ENCODE measurements at places on chromosomes 16 and 17.
A peak's percentile ranks its signal among the peaks of the same experiment; 100 is the strongest.

- peak; percentile 16 for DNase-seq
These were observed 3.2 kb downstream of the FAHD1 start for GRCh38 chr16:1830213-1830612.

DNA sequence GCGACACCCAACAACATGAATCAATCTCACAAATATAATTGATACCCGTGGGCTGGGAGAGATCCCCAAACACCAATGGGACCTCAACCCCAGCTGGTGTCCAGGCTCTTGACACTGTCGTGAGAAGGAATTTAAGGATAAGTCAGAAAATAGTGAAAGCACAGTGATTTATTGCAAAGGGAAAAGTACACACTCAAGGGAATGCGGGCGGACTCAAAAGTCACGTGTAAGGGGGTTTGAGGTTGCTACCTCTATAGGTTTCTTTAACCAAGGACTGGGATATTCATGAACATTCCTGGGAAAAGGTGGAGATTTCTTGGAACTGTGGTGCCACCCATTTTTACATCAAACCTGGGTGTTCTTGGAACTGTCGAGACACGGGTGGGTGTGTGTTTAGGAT, 6.3 kb upstream of the ZDHHC7 start:
- DNase-seq = no peak

DNA sequence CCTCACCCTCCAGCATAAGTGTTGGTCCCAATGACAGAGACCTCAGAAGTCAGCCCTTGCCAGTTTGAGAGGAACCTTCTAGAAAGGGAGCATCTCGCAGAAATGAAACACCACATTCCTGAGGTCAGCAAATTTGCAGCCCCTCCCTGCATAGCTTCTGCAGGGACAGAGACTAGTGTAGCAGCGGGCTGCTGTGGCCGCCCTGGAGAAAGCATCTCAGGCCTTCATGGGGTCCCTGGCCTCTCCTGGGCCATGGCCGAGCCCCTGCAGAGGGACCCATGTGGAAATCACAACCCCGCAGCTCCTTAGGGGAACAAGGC, 11.4 kb downstream of the HS3ST6 start:
- DNase-seq = no peak

- no peak for DNase-seq
These were observed 5.2 kb upstream of the CORO6 start for GRCh38 chr17:29627951-29628350.

GRCh38 chr17:60305141-60305540, 86.8 kb downstream of the USP32 start:
- DNase-seq = no peak

- DNase-seq = peak; percentile 45
These were observed 32.4 kb downstream of the TIMM22 start for GRCh38 chr17:1029196-1029921.

GRCh38 chr16:14310519-14310991, 239.4 kb downstream of the MRTFB start:
- no peak for DNase-seq

- DNase-seq = no peak
These were observed 6.3 kb downstream of the CA5A start for GRCh38 chr16:87929986-87930385.

DNA sequence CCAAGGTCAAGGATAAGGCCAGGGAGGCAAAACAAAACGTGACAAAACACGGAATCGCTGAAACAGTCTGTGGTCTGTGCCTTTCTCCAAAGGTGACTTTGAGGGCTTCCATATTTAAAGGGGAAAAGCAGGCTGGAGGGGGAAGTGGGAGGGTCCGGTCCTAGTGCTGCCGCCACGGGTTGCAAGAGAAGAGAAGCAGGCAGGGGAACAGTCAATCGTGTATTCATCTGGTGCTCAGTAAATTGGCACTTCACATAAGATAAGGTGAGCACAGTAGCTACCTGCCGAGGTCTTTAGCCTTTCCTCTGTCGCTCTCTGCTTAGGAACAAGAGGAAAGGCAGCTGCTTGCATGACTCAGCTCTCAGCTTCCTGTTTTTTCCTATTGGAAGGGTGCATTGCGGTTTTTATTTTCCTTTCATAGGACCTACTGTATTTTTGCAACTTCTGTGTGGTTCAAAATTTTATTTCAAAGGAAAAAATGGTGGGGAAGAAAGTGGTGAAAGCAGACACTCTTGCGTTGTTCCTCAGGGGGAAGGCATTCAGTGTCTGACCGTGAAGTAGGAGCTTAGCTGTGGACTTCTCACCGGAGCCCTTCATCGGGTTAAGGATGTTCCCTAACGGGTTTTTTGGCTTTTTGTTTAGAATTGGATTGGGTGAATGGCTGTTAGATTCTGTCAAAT, 7.1 kb upstream of the LGALS3BP start:
- DNase-seq = peak; percentile 80

DNA sequence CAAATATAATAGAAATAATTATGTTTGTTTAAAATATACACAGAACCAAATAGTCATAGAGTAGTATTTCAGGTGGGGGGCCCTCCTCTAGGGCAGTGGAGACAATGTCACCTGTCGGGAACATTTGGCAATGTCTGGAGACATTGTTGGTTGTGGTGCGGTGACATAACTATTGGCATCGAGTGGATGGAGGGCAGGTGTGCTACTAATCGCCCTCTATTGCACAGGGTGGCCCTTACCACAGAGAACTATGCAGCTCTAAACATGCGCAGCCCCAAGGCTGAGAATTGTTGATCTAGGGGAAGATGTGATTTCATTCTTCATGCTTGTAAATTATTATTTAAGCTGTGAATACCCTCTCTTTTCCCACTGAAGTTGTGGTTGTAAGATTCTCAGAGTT, 594.0 kb downstream of the WWOX start:
- DNase-seq = no peak

- no peak for DNase-seq
These were observed 230.4 kb downstream of the CPPED1 start for GRCh38 chr16:12573300-12573699.

- no peak for DNase-seq
These were observed 266.6 kb downstream of the XYLT1 start for GRCh38 chr16:17204206-17204605.

- DNase-seq = peak; percentile 64
These were observed 415.0 kb upstream of the MAF start for GRCh38 chr16:80015566-80015965.

DNA sequence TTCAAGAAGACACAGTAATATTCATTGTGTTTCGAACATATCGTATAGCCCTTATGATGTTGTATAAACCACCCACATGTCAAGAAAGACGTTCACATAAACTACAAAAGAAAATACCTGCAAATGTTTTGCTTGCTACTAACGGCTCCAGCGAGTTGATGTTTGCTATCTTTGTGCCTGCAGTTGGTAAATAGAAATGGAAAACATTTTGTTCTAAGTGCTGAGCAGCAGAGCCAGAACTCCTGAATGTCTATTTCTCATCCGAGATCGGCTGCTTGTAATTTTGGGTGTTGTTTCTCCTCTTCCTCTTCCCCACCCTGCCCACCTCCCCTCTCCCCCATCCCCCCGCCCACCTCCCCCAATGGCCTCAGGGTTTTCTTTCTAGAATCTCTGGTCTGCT, 5.0 kb downstream of the SYT17 start:
- DNase-seq = no peak

DNA sequence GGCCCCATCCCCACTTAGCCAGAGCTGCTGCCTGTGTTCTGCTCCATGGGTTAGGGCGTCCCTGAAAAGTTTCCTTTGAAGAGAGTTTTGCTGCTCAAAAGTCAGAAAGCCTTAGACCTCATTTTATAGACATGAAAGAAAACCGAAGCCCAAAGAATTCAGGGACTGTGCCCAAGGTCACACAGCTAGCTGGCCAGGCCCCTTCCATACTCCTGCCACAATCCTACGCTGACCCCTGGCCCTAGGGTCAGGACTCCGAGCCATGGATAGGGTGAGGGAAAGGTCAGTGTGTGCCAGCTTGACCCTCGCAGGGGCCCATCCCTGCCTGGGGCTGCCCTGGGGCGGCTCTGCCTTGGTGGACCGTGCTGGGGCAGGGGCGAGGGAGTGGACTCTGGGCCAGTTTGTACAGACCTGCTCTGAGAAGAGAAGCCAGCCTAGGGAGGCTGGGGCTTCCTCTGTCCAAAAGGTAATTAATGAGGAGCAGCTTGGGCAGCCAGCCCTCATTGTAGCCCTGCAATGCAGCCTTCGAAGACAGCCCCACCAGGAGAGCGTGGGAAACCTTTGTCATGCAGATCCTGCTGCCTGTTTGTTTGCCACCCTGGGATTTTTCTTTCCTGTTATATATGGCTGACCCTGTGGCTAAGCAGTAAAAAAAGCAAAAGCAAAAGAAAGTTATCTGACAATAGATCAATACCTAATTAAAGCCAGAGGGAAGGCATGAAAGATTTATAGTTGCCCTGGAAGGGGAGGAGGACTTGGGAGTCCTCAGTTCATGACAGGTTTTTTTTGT, 37.4 kb downstream of the RHBDL3 start:
- DNase-seq = no peak

DNA sequence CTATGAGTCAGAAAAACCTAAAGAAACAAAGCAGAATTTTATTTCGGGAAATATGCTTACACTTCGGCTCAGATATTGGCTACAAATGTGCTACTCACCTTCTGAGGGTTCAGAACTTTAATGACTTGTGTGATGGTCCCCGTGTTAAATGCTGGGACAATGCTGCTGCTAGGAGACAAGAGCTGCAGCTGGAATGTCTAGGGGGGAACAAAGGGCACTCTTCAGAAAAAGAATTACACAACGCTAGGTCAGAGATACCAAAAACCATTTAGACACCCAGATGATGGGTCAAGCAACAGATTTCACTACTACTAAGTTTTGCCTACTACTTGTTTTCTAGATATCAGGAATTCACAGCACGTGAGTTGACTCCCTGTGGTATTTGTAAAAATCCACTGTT, 10.0 kb upstream of the PHLPP2 start:
- DNase-seq = no peak

DNA sequence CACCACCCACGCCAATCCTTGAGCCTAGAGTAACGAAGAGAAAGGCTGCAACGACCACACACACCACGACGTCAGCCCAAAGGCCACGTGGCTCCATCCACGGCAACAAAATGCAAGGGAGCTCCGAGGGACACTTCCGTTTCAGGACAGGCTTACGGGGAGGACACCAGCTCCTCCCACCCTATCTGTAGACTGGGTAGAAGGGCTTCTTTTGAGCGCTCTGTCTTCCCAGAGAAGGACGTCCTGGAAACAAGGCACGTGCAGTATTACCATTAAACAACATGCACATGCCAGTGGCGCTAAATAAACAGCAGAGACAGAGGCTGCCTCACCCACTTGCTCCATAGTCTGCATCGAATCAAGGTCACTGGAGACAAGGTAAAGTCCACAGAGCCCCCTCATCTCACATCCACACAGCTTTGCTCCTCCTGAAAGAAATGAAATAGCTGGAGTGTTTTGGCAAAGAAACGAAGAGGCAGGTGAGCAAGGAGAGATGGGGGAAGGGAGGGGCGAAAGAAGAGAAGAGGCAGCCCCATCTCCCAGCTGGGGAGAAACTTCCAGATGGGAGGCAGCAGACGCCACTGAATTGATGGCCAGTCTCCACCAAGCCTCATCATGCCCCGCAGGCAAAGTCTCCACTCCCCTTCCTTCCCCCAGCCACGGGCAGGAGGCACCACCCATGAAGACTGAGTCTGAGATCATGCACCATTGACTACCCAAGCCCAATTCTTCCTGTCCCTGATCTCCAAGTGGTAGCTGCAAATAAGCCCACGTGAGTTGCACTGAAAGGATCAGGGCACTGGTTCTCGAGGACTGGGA, 24.0 kb downstream of the ZFHX3 start:
- DNase-seq = no peak

DNA sequence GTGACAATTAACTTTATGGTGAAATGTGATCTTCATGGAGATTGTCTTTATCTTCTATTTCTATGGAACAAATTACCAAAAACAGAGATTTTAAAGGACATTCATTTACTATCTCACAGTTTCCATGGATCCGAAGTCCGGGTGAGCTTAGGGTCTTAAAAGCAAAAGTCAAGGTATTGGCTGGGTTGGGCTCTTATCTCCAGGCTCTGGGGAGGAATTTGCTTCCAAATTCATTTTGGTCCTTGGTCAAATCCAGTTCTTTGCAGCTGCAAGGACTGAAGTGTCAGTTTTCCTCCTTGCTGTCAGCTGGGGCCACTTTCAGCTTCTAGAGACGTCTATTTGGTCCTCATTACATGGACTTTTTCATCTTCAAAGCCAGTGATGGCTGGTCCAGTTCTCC, 395.8 kb upstream of the MAF start:
- no peak for DNase-seq

- no peak for DNase-seq
These were observed 11.3 kb downstream of the YPEL2 start for GRCh38 chr17:59342681-59343131.

DNA sequence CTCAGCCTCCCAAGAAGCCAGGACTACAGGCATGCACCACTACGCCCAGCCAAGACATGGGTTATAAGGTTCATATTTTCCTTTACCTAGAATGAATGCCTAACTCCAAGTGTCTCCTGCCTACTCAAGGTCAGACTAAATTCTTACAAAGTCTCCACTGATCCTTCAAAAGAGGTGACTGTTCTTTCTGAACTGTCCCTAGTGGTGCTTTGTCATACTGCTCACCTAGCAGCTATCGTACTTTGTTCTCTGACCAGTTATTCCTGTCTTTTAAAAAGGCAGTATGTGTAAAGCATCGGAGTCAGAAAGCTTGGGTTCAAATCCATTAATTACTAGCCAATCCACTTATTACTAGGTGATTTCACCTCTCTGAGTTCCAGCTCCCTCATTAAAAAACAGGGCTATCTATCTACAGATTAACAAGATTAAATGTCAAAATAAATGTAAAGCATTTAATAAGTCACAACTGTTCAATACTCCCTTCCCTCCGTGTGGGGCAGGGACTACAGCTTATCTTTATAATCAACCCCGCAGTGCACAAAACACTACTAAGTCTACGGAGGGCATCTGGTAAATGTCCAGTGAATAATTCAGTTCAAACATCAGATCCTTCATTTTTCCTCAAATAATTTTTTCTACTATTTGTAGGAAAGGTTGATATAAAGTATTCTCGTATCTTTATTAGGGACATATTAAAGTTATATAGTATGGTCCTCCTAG, 20.0 kb upstream of the ITGA2B start:
- peak; percentile 8 for DNase-seq

- DNase-seq = no peak
These were observed 67.7 kb downstream of the MSI2 start for GRCh38 chr17:57324060-57324459.

DNA sequence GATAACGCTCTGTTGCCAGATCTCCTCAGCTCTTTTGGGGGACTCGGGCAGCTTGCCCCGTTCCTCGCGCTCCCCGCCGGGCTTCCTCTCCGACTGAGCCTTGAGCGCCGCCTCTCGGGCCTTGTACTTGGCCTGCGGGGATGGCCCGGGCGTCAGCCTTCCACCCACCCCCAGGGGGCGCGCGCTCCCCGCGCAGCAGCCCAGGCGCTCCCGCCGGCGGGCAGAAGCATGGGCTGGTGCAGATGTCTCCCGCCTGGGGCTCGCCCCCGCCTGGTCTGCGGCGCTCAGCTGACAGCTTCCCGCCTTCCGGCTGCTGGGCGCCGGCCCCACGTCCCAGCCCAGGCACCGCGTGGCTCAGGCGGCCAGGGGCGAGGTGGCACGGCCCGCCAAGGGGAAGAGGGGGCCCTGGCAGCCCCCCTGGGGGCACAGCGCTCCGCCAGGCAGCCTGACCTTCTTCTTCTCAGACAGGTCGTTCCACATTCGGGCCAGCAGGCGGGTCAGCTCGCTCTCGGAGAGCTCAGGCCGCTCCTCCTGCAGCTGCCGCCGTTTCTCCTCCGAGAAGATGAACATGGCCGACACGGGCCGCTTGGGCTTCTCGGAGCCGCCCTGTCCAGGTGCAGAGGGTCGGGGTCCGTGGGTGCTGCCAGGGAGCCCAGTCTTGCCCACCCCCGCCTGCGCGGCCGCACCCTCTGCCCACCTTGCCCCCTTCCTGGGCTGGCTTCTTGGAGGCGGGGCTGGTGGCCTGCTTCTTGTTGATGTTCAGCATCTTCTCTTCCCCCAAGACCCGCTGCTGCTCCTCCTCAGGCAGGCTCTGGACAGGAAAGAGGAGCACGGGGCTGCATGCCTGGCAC, 8.9 kb downstream of the UBTF start:
- DNase-seq = peak; percentile 77

Measured in epithelial cell of esophagus (primary cell).